ENCODE measurements at places on chromosomes 3 and 15.

- DNase-seq, result no peak
Observed at GRCh38 chr3:157142315-157142714, 17.6 kb downstream of the CCNL1 start.

- no peak for DNase-seq
Observed at GRCh38 chr15:51341366-51342226, at the start of gene GLDN. Gene GLDN, plus strand, starts transcription at chr15:51341655. Its CDS starts 30 bp downstream, at chr15:51341685.

GRCh38 chr15:29003191-29003839 lies 117.5 kb downstream of the APBA2 start:
- DNase-seq, result no peak

DNA sequence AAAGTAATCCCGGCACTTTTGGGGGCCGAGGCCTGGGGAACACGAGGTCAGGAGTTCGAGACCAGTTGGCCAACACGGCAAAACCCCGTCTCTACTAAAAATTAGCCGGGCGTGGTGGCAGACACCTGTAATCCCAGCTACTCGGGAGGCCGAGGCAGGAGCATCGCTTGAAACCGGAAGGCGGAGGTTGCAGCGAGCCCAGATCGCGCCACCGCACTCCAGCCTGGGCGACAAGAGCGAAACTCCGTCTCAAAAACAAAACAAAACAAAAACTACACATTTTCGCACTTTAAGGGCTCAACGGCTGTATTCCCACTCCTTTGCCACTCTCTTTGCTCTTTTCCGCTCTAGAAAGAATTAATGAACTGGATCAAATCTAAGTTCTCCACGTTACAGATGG lies 763 bp upstream of the TRNT1 start:
- DNase-seq, result no peak

DNA sequence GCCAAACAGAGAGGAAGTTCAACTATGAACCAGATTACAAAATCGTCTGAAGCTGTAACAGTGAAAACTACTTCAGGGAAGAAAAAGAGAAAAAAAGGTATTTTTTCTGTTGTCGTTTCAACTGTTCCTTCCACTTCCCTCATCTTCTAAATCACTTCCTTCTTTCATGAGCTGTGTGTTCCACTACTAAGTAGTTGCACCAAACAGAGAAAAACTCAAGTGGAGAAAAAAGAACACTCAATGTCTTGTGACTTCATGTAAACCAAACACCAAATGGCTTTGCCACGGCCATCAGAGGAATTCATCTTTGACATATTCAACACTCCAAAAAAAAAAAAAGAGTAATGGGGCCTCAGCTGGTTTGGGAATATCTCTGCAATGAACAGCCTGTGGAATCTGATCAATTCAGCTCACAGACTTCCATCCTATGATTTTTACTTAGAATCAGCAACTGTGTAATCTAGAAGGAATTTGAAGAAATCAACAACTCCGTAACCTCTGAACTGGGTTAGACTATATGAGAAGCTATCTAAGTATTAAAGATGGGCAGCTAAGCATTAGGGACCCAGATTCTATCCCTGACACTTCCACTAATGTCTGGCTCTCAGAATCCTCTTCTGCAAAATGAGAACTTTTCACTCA lies 47.5 kb upstream of the RNF7 start:
- DNase-seq, result no peak

DNA sequence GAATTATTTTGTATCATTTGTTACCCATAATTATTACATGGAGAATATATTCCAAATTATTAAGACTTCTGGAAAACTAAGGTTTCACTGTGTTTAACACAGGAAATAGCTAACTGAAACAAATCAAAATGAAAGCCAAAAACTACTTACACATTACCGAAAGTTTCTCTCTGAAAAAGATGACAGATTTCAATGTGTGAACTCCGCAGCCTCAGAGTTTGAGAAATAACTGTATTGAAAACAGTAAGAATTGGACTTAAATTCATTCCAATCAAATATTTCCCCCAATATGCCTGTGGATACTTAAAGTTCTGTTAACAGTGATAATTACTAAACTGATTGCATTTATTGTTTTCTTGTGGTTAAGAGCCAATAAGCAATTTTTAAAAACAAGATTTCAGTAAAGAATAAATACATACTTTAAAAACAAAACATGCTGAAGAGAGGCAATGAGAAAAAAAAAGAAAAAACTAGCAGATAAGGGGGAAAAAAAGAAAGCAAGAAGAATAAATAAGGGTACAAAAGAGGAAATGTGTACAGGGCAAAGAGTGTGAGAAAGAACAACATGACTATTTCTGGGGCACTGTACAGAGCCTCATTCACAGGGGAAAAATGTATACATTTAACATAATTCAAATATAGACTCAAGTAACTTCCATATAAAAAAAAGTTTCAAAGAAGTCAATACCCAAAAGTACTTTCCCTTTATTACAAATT lies 30.7 kb downstream of the DENND4A start:
- DNase-seq, result no peak

DNA sequence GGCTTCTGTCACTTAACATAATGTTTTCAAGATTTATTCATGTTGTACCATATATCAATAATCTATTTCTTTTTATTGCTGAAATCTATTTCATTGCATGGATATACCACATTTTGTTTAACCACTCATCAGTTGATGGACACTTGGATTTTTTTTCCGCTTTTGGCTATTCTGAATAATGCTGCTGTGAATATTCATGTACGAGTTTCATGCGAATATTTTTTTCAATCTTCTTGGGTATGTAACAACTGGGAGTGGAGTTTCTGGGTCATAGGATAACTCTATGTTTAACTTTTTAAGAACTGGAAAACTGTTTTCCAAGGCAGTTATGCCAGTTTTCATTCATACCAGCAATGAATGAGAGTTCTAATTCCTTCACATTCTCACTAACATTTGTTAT lies 21.7 kb upstream of the GPR160 start:
- DNase-seq, result no peak

- no peak for DNase-seq
Observed at GRCh38 chr15:66894986-66895780, 170.2 kb upstream of the SMAD3 start.

GRCh38 chr3:130950641-130951040 lies 56.8 kb downstream of the ATP2C1 start:
- DNase-seq, result no peak

- DNase-seq, result no peak
Observed at GRCh38 chr15:64949383-64950186, 37.9 kb downstream of the ANKDD1A start.

GRCh38 chr15:62348118-62348517 lies 183.0 kb upstream of the C2CD4B start:
- no peak for DNase-seq

DNA sequence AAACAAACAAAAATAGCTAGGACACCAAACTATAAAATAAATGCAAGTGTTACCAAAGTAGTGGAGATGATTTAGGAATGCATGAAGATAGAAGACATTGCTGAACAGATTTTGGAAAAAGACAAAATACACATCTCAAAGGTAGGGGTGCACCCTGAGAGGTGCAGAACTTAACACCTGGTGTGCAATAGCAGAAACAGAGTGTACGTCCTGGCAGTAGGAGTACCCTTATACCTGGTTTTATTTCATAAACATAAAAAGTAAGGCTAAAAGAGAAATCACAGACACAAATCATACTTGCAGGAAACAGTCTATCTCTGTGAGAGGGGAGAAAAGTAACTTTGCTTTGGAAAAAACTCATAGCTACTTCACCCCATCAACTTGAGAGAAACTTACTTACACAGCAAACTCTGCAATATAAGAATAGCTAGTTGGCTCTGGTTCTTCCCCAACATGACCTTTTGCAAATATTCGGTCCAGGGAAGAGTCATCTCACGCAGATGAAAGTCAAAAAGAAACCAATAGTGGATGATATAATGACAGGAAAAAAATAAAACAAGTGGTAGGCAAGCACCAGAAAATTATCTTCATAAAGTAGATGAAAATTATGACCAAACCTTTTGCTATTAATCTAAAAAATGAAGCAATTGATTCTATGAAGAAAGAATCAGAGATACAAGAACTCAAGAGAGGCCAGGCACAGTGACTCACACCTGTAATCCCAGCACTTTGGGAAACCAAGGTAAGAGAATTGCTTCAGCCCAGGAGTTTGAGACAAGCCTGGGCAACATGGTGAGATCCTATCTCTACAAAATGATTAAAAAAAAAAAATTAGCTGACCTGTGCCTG lies 108.9 kb upstream of the BNIP2 start:
- DNase-seq, result no peak

DNA sequence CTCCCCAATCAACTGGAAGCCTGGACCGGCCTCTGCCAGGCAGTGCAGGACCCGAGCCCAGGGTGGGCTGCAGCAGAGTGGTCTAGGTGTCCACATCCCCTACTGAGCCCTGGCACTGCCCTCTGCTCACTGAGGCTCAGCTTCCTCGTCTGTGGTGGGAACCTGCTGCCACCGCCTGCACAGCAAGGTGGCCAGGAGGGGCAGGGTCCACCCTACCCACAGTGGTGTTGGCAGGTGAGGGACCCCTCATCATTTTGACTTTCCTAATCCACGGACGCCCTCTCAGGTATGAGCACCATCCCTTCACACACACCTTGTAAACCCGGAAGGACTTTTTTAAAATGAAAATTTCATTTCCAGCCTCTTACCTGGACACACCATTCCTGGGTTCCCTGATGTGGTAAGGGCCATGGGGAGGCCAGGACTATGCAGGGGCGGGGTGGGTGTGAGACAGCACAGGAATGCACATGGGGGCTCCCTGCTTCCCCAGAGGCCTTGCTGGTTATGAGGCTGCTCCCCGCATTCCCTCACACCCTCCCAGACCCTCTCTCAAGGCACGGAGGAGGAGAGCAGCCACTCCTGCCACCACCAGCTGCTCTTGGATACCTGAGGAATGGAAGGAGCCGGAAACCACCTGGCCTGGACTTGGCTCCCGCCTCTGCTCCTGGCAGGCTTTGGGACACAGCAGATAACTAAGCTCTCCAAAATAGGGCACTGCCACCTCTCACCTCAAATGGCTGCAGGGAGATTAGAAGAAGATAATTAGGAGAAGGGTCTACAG lies 185.9 kb upstream of the TPM1 start:
- DNase-seq, result no peak

GRCh38 chr3:149343951-149344350 lies 10.5 kb upstream of the TM4SF18 start:
- no peak for DNase-seq

- peak; percentile 54 for DNase-seq
Observed at GRCh38 chr15:24954783-24955530, at the start of the genes SNRPN and SNURF. Gene SNRPN, plus strand, starts transcription at chr15:24954987. Its CDS starts 19,467 bp downstream, at chr15:24974454. Gene SNURF, plus strand, starts transcription at chr15:24954987. Its CDS starts 62 bp downstream, at chr15:24955049.

DNA sequence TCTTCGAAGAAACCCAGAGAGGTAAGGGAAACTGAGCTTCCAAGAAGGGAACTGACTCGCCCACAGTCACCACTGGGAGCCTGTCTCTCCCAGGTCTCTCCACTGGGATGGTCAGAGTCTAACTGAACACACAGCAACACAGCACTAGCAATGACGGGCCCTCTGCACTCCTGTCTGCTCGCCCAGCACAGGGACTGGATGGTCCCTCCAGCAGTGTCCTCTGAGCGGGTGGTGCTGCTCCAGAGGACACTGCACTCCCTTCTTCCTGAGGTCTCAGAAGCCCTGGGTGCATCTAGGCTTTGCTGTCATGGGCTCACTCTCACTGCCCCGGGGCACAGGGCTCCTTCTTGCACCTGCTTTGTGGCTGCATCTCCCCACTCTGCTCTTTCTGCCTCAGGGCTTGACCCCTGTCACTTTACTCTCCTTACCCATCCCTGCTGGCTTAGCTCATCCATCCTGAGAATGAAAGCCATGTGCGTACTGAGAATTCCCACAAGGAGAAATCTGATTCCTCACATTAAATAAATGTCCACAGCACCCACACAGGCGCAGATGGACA lies 356.6 kb downstream of the GABRG3 start:
- no peak for DNase-seq

DNA sequence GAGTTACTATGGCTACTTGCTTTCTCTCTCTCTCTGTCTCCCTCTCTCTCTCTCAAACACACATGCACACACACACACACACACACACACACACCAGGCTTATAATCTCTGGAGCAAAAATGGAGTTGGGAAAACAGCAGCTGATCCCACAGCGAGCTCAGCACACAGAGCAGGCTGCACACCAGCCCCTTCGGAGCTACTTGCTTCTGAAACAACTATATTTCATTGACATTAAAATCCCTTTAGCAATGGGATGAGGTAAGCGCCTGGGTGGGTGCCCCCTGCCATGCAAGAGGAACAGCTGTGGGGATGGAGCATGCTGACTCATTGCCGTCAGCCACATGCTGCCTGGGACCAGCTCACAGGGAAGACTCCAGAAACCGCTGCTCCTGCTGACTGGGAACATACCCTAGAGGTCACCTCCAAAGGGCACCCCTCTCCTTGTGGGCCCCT lies 45.7 kb downstream of the B3GNT5 start:
- DNase-seq, result no peak

- no peak for DNase-seq
Observed at GRCh38 chr3:58085616-58086015, 77.4 kb downstream of the FLNB start.

- DNase-seq, result no peak
Observed at GRCh38 chr3:152345233-152345632, 76.5 kb downstream of the MBNL1 start.

DNA sequence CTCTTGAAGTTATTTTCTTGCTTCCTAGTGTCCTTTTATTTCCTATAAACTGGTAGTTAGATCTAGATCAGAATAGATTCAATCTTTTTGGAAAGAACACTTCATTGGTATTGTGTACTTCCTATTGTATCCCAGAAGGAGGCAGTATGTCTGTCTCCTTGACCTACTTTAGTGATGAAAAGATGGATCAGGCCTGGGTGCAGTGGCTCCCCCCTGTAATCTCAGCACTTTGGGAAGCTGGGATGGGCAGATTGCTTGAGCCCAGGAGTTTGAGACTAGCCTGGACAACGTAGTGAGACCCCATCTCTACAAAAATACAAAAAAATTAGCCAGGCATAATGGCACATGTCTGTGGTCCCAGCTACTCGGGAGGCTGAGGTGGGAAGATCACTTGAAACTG lies 12.0 kb downstream of the BSN start:
- no peak for DNase-seq

- no peak for DNase-seq
Observed at GRCh38 chr3:177345973-177346503, 148.8 kb upstream of the TBL1XR1 start.

GRCh38 chr15:85116066-85116465 lies 134.4 kb downstream of the PDE8A start:
- no peak for DNase-seq

DNA sequence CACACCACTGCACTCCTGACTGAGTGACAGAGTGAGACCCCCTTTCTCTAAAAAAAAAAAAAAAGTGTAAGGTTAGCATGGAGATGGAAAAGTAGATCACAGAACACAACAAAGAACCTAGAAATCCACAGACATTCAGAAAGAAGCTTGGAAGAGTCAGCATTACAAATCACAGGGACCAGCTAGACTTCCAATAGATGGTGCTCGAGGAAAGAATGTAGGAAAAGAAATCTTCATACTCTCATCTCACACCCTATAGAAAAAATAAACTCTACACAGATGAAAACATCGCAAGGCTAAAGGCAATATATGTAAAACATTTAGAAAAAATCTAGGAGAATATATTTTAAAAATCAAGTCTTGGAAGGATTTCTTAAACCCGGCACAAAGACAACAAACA lies 94.5 kb upstream of the ABHD17C start:
- DNase-seq, result no peak

DNA sequence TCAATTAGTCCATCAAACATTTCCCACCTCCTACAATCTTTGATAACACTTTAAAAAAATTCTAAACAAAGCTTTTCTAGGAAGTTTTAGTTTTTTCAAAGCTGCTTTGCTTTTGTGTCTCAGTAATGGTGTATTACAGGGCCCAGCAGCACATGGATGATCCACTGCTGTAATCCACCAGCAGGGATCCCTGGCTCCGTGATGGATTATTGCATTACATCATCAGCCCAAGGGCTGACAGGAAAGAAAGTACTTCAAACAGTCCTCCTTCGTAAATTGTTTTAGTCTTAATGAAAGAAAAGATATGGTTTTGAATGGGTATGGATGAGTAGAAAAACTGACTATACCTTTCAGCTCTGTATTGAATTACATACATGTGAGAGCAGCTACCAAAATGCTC lies 688.9 kb upstream of the NAALADL2 start:
- DNase-seq, result no peak

Measured in activated gamma-delta T cell treated with Interleukin-2 at 50 U/mL for 16 hours (primary cell).